ENCODE measurements at places on chromosomes 5 and 9.

DNA sequence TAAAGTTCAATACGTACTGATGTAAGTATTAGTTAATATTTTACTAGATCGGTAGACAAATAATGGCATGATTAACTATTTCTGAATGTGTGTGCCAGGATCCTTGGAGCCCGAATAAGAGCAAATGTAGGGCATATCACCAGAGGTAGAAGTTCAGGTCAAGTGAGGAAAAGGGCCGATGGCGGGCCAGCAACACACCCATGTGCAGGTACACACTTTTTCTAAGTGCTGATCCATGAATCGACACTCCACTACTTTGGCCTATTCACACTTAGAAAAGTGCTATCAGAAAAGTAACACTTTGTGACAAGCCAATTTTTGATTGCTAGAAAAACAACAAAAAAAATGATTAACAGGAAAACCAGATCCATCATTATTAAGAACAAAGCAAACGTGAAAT is 150.3 kb downstream of the AUH start:
- no peak for DNase-seq

DNA sequence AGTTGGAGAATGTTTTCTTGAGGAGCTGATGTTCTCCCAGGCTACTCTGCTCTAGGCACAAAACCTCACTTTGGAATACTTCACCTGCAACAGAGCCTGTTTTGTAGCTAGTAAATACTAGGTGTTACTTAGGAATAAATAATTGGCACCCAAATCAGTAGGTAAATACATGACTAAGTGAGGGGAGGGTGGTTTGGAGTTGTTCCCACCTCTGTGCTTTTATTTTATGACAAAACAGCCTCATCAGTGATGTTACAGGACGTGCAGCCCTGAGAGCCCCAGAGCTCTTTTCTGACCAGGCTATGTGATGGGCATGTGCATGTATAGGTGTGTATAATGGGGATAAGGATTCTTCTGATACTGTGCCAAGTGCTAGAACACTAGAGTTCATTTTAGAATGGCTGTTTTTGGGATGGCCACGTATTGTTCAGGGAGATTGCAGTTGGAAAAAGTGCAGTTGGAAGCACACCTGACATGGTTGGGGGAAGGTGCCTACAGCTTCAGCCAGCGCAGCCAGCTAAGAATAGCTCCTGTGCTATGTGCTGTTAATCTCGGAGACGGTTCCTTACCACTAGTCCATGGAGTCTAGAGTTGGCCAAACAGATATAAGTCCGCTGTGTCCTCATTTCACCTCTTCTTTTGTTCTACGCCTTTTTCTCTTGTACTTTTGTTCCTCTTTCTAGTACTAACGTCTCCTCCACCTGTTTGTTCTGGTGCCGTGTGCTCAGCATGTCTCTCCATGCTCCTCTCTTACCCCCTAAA is 284.7 kb downstream of the FANCC start:
- no peak for DNase-seq

GRCh38 chr5:126492939-126493338 is 69.7 kb downstream of the GRAMD2B start:
- DNase-seq = no peak

- DNase-seq = no peak
Observed at GRCh38 chr9:11735391-11735790, 957.8 kb upstream of the TYRP1 start.

DNA sequence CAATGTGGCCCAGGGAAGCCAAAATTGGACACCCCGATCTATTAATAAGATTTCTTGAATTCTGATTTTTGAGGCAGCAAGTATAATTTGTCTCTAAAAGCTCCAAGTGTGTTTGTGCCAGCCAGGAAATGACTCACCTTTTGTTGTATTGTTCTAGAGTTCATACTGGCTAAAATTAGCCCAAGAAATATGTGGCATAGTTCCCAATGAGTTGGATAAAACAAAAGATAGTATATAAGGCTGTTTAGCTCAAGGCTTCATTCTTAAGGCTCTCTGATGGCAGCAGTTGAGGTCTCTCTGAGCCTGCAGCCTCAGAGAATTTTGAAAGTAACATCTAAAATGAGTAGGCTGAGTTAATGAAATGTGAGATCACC is 21.6 kb downstream of the HMGXB3 start:
- DNase-seq = no peak

- no peak for DNase-seq
Observed at GRCh38 chr5:159215886-159216285, 6.5 kb upstream of the RNF145 start.

DNA sequence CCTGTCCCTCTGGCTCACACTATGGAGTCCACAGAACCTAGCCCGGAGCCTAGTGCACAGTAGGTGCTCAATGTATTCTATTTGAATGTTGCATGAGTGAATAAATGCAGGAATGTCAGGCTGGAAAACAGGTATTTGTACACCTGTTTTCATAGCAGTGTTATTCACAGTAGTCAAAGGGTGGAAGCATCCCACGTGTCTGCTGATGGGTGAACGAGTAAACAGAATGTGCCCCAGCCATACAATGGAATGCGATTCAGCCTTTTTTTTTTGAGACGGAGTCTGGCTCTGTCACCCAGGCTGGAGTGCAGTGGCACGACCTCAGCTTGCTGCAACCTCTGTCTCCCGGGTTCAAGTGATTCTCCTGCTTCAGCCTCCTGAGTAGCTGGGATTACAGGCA is 31.5 kb upstream of the IER5L start:
- DNase-seq = no peak

GRCh38 chr5:132256086-132256782 is 1.3 kb upstream of the PDLIM4 start:
- no peak for DNase-seq

- DNase-seq = no peak
Observed at GRCh38 chr9:95750725-95751519, 124.6 kb upstream of the ERCC6L2 start.

- no peak for DNase-seq
Observed at GRCh38 chr5:114969482-114969881, 200.2 kb downstream of the TRIM36 start.

DNA sequence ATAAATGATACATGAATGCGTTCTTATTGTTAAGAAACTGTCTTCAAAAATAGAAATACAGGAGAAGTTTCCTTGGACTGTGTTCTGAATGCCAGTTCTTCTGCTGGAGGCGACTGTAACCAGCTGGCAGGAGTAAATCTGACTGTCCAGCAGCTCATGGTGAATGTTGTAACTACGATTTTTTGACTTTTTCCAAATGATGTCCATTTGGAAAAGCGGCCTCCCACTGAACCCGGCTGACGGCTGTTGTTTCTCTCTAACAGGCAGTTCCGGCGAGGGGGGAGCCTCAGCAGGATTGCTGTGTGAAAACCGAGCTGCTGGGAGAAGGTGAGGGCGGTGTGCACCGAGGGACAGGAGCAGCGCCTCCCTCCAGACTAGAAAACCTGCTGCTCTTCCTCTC is 91.9 kb downstream of the EHMT1 start:
- DNase-seq = no peak

GRCh38 chr9:124749284-124749683 is 21.8 kb downstream of the NR6A1 start:
- DNase-seq = no peak

DNA sequence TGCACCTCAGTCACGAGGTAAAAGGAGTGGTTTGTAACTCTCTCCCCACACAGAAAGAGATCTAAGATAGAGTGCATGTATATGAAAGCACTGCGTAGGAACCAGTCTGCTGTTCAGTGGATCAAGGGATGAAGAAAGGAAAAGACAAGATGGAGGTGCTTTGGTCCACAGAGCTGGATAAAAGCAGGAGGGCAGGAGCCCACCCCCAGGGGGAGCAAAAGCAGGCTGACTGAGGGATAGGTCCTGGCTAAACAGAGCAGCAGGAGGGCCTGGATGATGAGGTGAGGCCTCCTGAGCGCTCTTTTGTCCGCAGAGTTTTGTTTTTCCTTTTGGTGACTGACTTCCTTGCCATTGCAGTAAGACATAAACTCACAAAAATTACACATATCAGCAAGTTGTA is 293.5 kb upstream of the C9orf72 start:
- no peak for DNase-seq

- no peak for DNase-seq
Observed at GRCh38 chr5:170469414-170469813, 34.4 kb upstream of the KCNIP1 start.

- DNase-seq = no peak
Observed at GRCh38 chr9:19641046-19641445, 147.8 kb downstream of the SLC24A2 start.

DNA sequence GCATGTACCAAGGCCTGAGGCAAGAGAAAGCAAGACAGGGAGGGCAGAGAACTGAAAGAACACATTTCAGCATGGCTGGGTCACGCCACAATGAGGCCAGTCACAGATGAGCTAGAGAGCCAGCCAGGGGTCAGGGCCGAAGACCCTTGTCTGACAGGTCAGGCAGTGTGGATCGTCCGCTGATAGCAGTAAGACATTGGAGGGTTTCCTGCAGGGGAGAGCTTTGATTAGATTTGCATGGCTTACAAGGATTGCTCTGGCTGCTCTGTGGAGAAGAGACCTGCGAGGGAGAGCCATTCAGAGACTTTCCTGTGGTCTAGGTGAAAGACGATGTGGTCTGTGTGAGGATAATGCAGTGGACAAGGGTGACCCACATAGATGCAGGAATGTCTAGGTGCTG is 93.1 kb downstream of the RALGPS1 start:
- DNase-seq = no peak

DNA sequence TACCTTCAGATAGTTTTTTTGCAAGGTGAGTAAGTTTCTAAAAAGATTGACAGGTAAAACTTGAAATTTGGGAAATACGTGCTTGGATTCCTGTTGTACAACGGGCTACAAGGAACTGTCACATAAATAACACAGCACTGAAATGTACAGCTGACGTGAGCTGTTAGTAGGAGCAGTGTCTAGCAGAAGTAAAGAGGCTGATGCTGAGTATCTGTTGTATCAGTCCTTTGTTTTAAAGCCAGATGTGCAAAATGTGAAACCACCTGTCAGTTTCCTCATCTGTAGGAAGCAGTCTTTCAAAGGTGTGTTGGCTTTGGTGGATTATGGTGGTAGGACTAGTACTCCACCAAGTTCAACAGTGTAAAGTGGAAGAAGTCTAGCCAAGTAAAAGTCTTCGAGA is 122.3 kb downstream of the EFNA5 start:
- DNase-seq = no peak

- DNase-seq = no peak
Observed at GRCh38 chr5:169886033-169886432, 94.3 kb downstream of the INSYN2B start.

- no peak for DNase-seq
Observed at GRCh38 chr5:7801891-7802614, 48.9 kb downstream of the CFAP90 start.

GRCh38 chr9:19999491-20000057 is 210.7 kb upstream of the SLC24A2 start:
- DNase-seq = no peak

GRCh38 chr5:162323466-162323865 is 255.9 kb downstream of the GABRG2 start:
- no peak for DNase-seq

DNA sequence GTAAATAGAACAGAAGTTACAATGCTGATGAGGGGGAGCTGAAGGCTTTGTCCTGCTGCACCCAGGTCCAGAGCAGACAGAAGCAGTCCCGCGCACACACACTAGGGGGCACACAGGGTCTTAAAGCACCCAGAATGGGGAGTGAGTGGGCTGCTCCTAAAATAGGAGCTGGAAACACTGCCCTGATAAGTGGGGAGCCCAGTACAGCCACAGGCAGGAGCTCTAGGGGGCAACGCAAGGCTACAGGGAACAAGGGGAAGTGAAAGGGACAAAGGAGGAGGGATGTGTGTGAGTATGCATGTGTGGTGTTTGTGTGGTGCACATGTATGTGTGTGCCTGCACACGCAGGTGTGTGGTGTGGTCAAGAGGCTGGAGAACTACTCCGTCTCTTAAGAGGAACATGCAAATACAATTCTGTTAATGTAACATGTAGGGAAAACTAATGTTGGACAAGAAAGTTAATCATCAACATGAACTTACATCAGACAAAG is 191.5 kb downstream of the ROR2 start:
- no peak for DNase-seq

- no peak for DNase-seq
Observed at GRCh38 chr9:109108318-109108717, 11.4 kb downstream of the TMEM245 start.

GRCh38 chr5:121144764-121145163 is 680.7 kb downstream of the PRR16 start:
- no peak for DNase-seq

DNA sequence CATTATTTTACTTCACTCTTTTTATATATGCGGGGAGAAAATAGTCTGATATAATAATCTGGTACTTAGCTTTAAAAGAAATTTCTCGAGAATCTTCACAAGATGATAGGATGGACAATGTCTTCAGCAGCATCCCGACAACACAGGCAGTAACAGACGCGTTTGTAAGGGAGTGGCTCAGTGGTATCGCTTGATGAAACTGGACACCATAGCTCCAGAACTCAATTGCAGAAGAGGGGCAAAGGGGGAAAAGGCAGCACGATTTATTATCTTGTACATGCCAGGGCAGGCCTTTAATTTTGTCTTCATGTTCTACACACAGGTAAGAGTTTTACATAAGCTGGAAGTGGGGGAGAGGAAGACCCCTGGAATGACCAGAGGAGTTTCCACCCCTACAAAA is 15.7 kb downstream of the IL4 start:
- DNase-seq = no peak

DNA sequence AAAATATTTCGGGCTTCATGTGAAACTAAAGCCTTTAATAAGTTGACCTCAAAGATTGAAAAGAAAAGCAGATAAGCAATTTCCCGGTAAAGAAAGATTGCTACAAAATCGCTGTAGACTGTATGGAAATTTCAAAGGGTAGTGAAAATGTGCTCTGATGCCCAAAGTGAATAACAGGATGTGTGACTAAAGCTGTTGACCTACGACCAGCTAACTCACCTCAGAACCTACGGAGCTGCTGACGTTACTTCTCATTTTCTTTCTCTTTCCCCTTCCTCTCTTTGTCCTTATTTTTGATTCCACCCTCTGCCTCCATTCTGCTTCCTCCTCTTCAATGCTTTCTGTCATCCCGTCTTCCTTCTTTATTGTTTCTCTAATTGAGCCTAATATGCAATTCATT is 103.2 kb downstream of the PDE4D start:
- DNase-seq = no peak

- no peak for DNase-seq
Observed at GRCh38 chr5:132264546-132265335, 7.2 kb downstream of the PDLIM4 start.

- DNase-seq = no peak
Observed at GRCh38 chr9:93622691-93623090, 46.3 kb downstream of the PHF2 start.

All from stimulated activated CD8-positive, alpha-beta memory T cell treated with anti-CD3 and anti-CD28 coated beads, Interleukin-4, amount 100 ng/mL, for 1 hour (primary cell).